ENCODE measurements at places on chromosomes 6 and 20.
A peak's percentile ranks its signal among the peaks of the same experiment; 100 is the strongest.

GRCh38 chr20:3563133-3563532 is 92.3 kb downstream of the ATRN start:
- no peak for DNase-seq

DNA sequence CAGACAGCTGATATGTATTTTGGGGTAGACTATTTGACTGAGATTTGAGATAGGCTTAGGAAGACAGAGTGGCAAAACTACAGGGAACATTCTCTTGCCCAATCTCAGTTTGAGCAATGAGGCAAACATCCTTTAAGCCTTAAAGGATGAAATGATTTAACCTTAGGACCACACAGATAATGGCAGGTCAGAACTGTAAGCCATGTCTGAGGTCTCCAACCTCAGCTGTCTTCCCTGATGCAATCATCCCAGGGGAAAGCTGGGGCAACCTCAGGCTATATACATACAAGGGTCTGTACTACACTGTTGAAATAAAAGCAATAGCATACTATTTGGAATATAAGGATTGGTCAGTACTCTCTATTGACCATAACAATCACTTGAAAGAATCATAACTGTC is 83.8 kb upstream of the NUP153 start:
- no peak for DNase-seq

DNA sequence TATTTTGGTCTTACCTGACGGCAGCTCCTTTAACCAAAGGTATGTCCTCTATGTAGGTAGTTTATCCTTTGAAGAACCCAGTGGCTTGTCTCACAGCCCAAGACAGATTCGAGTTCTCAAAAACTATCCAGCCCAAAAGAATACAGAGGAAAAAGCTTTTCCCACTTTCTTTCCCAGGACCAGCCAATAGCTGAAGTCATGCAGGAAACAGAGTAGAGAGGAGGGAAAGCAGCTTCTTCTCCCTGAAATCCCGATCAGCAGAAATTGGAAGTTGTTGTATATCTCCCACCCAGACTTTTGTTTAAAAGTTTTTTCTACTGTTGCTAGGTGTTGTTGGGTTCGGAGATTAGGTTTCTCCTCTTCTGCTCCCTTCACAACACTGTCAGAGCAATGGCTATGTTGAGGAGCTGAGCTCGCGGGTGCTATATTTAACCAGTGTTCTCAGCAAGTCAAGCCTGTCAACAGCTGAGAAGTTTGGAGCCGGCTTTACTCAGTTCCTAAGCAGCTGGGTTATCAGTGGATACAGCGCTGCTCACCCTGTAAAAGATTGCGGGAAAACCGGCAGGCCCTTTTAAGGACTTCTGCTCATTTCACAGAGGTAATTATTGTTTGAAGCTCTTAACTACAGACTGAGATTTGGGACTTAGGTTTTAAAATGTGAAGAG is at the start of gene FILIP1:
Gene FILIP1, minus strand, starts transcription at position 401 of the 665 bp plus-strand sequence. CDS start 78,828 bp downstream, outside the sequence.
- no peak for DNase-seq

DNA sequence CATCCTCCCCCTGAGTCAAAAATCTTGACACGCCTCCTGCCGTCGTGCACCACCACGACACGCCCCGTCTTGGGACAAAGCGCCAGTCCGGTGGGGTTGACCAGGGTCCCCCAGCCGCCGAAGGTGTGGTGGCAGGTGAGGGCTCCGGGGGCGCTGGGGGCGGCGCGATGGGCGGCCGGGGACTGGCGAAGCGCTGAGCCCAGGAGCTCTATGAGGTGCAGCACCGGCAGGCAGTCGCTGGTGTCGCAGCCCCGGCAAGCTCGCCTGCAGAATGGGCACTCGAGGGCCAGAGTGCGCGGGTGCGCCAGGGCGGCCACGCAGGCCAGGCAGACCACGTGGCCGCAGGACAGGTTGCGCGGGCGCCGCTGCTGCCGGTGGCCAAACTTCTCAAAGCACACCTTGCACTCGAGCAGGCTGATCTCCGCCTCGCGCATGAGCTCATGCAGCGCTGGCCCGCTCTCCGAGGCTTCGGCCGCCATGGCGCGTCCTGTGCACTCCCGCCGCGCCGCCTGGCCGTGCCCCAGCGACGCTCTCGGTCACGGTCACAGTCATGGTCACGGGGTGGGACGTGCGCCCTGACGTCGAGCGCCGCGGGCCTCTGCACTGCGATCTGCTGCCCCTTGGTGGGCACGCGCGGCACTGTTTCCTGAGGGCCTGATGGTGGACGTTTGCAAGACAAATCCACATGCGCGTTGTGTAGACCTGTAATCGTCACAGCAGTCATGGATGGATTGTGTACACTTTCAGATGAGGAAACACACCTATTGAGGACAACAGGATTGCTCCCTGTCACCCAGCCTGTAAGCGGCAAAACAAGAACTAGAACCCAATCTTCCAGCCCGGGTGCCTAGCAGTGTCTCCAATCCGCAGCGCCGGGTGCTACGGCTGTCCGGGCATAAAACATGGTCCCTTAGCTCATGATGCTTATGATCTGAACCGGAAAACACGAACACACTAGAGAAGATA is at the start of gene NHLRC1:
Gene NHLRC1, minus strand, starts transcription at position 550 of the 966 bp plus-strand sequence. Its CDS starts 71 bp downstream, at position 479.
- peak; percentile 66 for DNase-seq

DNA sequence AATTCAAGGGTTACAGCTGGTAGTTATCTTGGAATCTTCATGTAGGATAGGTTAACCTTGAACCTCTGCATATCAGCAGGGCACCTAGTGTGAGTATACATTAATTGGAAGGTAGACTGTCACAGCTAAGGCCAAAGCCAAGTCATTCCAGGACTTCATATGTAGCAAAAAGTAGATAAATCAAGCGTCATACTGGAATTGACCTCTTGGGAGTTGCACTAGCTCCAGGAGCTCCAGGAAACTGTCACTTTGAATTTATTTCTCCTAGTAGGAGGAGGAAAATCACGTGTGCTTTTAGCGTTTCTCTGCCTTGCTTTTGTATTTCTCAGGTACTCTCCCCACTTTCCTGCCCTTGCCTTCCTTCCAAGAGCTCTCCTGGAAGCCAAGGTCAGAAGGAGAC is 30.3 kb downstream of the RIPOR2 start:
- no peak for DNase-seq

GRCh38 chr6:125966569-125966968 is 10.0 kb downstream of the HINT3 start:
- no peak for DNase-seq
